Muscle of leg (tissue), 16 donors: ENCODE measurements at places on chromosomes 2 and 18.

DNA sequence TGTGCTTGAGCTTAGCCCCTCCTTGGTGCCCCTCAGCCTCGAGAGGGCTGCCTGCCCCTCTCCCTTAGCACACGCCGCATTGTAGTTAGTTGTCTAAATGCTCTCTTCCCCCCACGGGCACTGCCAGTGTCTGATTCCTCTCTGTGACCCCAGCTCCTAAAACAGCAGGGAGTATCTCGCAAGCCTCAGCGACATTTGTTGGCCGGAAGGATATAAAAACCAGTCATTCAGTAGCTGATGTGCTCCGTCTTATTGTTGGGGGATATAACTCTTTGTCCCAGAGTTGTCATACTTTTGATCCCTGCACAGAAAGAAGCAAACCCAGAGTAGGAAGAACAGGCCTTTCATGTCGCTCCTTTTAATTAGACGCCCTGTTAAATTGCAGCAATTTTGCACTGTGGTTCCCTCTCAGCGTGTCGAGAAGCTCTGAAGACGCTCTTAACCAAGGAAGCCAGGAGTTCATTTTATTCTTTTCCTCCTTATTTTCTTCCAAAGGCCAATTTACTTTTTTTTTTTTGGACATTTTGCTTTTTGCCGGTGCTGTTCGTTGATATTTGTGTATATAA lies 201.8 kb downstream of the KLHL29 start:
- no peaks in the 10 kb centered on the region for H3K36me3 ChIP-seq
- no peaks in the 10 kb centered on the region for H3K27me3 ChIP-seq
- H3K4me3 ChIP-seq = no peak overlapping the region
- DNase-seq = no peak
- H3K27ac ChIP-seq = no peak overlapping the region

DNA sequence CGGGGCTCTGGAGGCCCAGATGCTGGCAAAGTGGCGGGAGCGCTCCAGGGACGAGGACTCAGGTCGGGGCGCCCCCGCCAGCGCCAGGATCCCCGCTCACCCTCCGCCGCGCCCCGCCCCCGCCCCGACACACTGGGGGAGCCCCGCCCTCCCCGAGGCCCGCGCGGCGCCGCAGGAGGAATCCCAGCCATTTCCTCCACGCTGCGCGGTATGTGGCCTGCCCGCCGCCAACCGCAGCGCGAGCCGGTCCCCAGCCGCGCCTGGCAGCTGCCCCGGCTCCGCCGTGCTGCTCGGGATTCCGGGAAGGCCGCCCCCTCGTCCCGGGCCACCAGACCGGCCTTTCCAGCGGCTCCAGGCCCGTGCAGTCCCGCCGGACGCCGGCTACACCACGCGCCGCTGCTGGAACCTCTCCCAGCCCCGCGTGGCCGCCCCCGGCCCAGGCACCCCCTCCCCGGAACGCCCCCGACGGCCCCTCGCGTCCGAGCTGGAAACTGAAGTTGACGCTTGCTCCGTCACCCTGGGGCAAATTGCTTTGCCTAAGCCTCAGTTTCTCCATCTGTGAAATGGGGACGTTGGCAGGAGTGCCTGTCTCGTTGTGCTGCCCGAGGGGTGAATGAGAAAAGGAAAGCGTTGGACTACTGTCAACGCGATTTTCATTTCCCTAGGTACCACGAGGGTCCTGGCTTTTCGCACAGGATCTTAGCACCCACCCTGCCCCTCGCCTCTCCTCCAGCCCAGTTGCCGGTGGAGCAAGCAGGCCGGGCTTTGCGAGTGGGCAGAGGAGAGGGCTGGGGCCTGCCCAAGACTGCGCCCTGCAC lies 53.6 kb downstream of the PKDCC start:
- H3K27ac ChIP-seq = peak overlapping the region; percentile 92
- peak; percentile 69 for DNase-seq
- H3K4me3 ChIP-seq = peak overlapping the region; percentile 24

DNA sequence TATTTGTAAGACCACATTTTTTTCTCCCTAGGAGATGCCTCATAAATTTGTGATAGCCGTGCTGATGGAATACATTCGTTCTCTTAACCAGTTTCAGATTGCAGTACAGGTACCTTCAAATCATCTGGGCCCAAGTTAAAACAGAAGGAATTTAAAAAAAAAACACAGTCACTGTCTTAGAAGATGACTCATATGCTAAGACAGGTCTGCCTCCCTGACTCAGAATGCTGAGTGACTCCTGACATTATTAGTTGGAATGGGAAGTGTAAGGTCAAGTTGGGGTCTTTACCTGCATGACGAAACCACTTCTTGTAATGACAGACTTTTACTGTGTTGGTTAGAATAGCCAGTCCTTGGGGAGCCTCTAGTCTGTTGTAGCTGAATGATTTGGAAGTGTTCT lies 26.3 kb downstream of the RMC1 start:
- peaks cover 72% of the 10 kb centered on the region for H3K36me3 ChIP-seq
- DNase-seq = no peak
- H3K4me3 ChIP-seq = no peak overlapping the region
- no peaks in the 10 kb centered on the region for H3K27me3 ChIP-seq
- no peak overlapping the region for H3K27ac ChIP-seq
- H3K4me1 ChIP-seq = no peaks in the 10 kb centered on the region

DNA sequence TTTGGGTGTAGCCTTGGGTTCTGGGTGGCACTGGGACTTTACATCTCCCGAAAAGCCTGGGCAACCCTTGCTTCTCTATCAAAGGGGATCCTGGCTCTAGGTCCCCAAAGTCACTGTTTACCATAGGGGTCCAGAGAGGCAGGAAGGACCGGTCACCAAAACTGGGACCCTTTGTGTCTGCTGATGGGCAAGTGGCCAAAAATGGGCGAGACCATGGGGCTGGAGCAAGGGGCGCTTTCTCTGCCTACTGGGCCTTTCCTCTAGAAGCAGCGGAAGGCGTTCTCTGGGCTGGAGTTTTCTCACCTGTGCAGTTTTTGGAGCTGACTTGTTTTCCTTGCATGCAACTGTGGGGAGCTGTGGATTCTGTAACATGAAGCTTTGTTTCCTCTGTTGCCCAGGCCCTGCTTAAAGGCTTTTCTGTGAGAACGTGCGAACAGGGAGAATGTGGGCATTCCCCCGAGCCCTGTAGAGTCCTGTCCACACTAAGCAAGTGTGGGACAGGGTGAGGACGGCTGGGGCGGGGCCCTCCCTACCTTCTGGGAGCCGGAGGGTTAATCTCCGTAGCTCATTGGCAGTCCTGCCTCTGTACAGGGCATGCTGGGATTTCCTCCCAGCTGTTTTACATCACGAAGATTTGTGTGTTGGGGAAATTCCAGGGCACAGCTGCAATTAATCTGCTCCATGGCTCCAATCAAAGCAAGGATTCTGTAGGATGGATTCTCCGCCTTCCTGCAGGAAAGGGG lies 50.2 kb downstream of the TGOLN2 start:
- peak overlapping the region; percentile 92 for H3K27ac ChIP-seq
- H3K4me1 ChIP-seq = peaks cover 70% of the 10 kb centered on the region
- no peaks in the 10 kb centered on the region for H3K27me3 ChIP-seq
- no peak overlapping the region for H3K4me3 ChIP-seq
- peaks cover 4% of the 10 kb centered on the region for H3K36me3 ChIP-seq

- no peak overlapping the region for H3K4me3 ChIP-seq
- H3K4me1 ChIP-seq = no peaks in the 10 kb centered on the region
- no peaks in the 10 kb centered on the region for H3K27me3 ChIP-seq
- no peaks in the 10 kb centered on the region for H3K36me3 ChIP-seq
- no peak for DNase-seq
Measured at GRCh38 chr2:17163638-17164037, 354.6 kb downstream of the RAD51AP2 start.

DNA sequence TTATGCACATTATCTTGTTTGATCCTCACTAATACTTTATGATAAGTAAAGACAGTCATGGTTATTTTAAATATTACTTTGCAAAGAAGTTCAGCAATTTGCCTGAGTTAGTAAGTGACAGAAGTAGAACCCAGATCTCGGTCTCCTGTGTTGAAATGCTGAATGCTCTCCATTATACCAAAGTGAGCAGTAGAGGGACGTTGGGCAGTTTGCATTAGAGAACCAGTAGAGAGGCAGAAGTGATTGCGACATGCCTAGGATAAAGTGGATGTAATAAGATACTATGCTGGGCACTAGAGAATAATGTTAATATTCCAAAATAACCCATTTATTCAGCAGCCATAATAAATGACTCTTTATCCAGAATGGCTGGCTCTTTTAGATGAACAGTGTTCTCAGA lies 201.0 kb downstream of the PMAIP1 start:
- H3K27ac ChIP-seq = no peak overlapping the region
- H3K4me1 ChIP-seq = no peaks in the 10 kb centered on the region
- H3K36me3 ChIP-seq = no peaks in the 10 kb centered on the region
- no peaks in the 10 kb centered on the region for H3K27me3 ChIP-seq
- DNase-seq = no peak

- H3K36me3 ChIP-seq = no peaks in the 10 kb centered on the region
- H3K27ac ChIP-seq = no peak overlapping the region
- H3K4me3 ChIP-seq = no peak overlapping the region
- peak; percentile 61 for DNase-seq
Measured at GRCh38 chr2:204776781-204777559, 231.7 kb downstream of the PARD3B start.

- H3K27ac ChIP-seq = no peak overlapping the region
- H3K27me3 ChIP-seq = no peaks in the 10 kb centered on the region
- no peak overlapping the region for H3K4me3 ChIP-seq
- no peak for DNase-seq
- H3K4me1 ChIP-seq = no peaks in the 10 kb centered on the region
Measured at GRCh38 chr2:118496467-118496866, 351.0 kb downstream of the EN1 start.

DNA sequence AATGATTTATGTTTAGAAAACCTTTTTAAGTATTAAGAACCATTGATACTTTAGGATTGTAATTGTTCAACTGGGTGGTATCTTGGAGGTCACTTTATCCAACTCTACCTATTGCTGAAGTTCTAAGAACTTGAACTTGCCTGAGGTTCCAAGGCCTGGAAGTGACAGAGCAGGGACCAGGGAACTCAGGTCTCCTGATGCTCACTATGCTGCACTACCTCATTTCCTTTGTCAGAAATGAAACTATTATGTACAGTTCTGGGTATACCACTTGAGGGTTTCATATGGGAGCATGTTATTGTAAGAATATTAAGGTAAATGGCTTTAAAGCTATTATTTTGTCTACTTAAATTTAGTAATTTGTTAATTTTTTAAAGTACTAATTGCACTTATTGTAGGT lies 3.0 kb downstream of the MBD5 start:
- no peak overlapping the region for H3K27ac ChIP-seq
- no peaks in the 10 kb centered on the region for H3K27me3 ChIP-seq
- H3K4me3 ChIP-seq = no peak overlapping the region
- H3K4me1 ChIP-seq = peaks cover 4% of the 10 kb centered on the region
- no peak for DNase-seq

- no peak for DNase-seq
- no peak overlapping the region for H3K27ac ChIP-seq
- H3K4me1 ChIP-seq = peaks cover 3% of the 10 kb centered on the region
- no peak overlapping the region for H3K4me3 ChIP-seq
Measured at GRCh38 chr2:215815960-215816359, 197.4 kb downstream of the MREG start.

DNA sequence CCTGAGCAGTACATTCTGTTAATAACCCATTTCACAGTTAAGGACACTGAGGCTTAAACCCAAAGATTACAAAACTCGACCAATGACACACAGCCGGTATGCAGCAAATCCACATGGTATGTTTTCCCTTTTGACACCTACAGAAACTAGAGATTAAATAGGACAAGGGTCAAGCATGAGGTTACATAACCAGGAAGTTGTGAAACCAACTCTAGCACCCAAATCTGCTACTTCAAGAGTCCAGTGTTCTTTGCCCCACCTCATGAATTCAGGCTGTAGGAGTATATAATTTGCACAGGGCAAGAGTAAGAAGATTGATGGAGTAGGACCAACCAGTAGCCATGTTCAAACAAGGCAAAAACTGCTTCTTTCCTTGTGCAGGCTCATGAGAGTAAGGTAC lies 249.8 kb downstream of the BCL11A start:
- H3K4me1 ChIP-seq = no peaks in the 10 kb centered on the region
- DNase-seq = no peak
- no peaks in the 10 kb centered on the region for H3K36me3 ChIP-seq
- no peaks in the 10 kb centered on the region for H3K27me3 ChIP-seq
- H3K27ac ChIP-seq = no peak overlapping the region
- H3K4me3 ChIP-seq = no peak overlapping the region
